ENCODE measurements at places on chromosomes 1 and 21.

DNA sequence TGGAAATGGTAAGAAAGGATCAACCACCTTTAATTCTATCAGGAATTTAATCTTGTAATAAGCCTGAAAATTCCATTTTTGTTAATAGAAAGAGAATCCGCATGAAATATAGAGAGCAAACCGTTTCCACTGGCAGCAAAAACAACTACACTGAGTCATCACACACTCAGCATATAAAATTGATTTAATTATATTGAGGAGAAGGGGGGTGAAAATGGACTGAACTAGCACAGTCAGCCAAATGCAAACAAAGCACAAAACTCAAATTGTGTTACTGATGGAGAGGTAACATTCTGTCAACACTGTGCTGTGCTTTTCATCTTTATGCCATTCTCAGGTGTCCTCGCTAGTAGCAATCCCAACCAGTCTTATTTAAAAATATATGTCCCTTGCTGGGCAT is 1583.9 kb downstream of the MRPL39 start:
- no peak for DNase-seq

DNA sequence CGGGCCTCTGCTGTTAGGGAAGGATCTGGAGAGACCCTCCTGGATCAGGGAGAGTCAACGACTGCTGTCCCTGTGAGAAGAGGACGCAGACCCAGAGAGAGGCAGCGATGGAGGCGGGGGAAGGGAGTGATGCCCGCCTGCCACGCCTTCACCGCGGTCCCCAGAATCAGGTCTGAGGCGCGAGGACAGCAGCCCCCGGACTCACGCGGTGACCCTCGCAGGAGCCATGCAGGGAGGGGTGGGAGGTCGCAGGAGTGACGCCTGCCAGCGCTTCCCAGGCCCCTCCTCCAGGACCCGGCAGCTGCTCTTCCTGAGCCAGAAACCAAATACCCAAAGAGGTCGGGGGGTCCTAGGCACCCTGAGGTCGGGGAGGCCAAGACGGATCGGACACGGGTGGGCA is 6.2 kb upstream of the TNFRSF4 start:
- no peak for DNase-seq

DNA sequence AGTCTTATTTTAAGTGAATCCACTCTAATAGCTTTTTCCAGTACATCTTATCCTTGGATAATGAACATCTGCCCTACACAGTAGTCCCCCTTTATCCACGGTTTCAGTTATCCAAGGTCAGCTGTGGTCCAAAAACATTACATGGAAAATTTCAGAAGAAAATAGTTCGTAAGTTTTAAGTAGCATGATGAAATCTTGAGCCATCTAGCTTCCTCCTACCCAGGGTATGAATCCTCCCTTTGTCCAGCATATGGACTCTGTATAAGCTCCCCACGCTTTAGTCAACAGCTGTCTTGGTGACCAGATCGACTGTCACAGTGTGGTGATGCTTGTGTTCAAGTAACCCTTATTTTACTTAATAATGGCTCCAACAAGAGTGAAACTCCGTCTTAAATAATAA is 2.6 kb downstream of the GLRX2 start:
- DNase-seq, result no peak

DNA sequence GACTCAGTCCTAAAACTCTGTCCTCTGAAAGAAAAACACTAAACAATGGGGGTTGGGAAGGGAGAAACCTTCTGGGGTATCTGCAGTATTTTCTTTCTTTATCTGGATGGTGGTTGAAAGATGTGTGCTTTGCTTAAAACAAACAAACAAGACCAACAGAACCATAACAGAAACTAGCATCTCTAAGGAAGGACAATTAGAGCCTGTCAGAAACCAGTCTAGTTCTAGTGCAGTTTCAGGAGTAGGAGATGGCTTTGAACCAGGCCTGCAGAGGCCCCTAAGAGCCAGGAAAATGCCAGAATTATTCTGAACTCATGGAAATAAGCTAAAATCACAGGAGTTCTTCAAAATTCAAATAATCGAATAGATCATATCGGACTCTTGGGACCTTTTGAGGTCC is 18.5 kb downstream of the ILDR2 start:
- no peak for DNase-seq

DNA sequence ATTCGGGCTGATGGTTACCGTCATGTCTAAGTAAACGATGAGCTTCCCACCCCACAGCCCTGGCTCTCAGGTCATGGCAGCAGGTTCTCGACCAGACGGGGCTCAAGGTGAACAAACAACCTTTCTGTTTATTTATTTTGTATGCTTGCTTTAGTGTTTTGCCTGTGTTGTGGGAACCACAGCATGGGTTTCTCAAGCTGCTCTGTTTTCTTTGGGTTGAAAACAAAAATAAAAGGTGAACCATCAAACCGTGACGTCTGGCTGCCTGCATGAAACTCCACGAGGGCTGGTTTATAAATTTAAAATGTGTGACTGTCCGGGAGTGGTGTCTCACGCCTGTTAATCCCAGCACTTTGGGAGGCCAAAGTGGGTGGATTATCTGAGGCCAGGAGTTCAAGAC is 28.0 kb downstream of the TMEM51 start:
- no peak for DNase-seq

GRCh38 chr1:209787551-209787950 is 3.2 kb upstream of the C1orf74 start:
- DNase-seq, result peak; percentile 85

- no peak for DNase-seq
Observed at GRCh38 chr21:44816761-44817505, 929 bp downstream of the SUMO3 start.

DNA sequence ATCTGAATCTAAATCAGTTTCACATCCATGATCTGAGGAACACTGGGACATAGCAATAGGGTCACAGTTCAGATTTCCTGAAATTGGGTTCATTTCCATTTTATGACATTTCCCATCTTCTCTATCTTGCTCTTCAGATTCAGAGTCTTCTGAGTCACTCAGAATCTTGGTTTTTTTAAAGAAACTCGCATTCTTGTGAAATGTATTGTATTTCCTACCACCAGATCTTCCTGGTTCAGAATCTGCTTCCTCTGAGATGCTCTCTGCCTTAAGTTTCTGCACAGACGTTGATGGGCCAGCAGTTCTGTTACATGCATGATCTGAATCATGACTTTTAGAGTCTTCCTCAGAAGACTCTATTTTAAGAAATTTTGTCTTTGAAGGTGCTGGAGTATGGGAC is 15.5 kb upstream of the PSMG1 start:
- no peak for DNase-seq

DNA sequence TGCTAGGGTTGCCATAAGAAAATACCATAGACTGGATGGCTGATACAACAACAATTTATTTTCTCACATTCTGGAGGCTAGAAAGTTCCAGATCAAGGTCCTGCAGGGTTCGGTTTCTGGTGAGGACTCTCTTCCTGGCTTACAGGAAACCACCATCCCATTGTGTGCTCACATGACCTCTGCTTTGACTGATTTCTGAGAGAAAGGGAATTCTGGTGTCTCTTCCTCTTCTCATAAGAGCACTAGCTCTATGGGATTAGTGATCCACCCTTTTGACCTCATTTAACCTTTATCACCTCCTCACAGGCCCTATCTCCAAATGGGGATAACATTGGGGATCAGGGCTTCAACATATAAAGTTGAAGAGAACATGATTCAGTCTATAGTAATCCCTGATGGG is 47.5 kb downstream of the MRPL39 start:
- no peak for DNase-seq

- no peak for DNase-seq
Observed at GRCh38 chr1:28160782-28161266, 15.7 kb downstream of the PTAFR start.

DNA sequence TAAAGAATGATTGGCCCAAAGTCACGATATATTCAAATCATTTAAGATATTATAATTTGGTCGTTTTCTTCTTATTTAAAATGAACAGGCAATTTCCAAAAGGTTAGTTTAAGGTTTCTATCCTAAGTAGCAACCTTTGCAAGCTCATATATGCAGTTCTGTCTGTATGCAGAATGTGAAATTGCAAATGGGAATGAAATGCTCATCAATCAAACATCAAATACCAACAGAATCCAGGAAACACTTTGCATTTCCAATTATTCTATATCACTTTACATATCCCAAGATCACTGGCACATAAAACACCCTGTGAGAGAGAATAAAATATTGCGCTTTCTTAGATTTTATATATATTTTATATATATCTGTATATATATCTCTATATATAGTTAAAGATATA is 237.3 kb downstream of the NRIP1 start:
- DNase-seq, result no peak

- DNase-seq, result no peak
Observed at GRCh38 chr1:227759341-227760300, 24.4 kb downstream of the SNAP47 start.

DNA sequence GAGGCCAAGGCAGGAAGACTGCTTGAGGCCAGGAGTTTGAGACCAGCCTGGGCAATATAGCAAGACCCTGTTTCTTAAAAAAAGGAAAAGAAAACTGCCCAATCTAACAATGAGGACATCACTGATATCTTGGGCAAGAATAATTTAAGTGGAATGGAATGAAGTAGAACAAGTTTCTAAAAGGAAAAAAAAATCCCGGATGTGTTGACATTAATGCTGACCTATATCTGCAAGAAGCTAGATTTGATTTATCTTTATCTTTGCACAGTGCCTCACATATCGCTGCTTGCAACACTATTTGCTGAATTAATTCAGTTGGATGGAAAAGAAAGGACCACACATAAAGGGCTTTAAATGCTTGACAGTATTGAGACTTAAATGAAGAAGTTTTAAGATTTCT is 27.8 kb downstream of the DIPK1A start:
- DNase-seq, result no peak

GRCh38 chr1:42135426-42135825 is 17.8 kb upstream of the GUCA2B start:
- DNase-seq, result no peak

- DNase-seq, result no peak
Observed at GRCh38 chr1:22876359-22877111, 96.1 kb downstream of the LACTBL1 start.

- DNase-seq, result no peak
Observed at GRCh38 chr1:211092955-211093354, 41.0 kb downstream of the KCNH1 start.

GRCh38 chr1:70633004-70633403 is 221.9 kb downstream of the CTH start:
- no peak for DNase-seq

GRCh38 chr1:16258591-16259135 is 21.7 kb upstream of the CPLANE2 start:
- DNase-seq, result no peak
